T-helper 1 cell (primary cell): ENCODE measurements at places on chromosomes 1 and 21.

GRCh38 chr1:21641967-21642739 is 27.0 kb downstream of the RAP1GAP start:
- no peak for DNase-seq

- DNase-seq = no peak
Observed at GRCh38 chr1:81550753-81551152, 250.0 kb upstream of the ADGRL2 start.

- no peak for DNase-seq
Observed at GRCh38 chr1:43058545-43059360, 100.1 kb upstream of the SLC2A1 start.

GRCh38 chr1:56148326-56149193 is 430.8 kb downstream of the PLPP3 start:
- no peak for DNase-seq

GRCh38 chr1:222893255-222893654 is 78.4 kb downstream of the DISP1 start:
- no peak for DNase-seq

GRCh38 chr1:212413902-212414327 is 771 bp downstream of the PACC1 start:
- DNase-seq = no peak

DNA sequence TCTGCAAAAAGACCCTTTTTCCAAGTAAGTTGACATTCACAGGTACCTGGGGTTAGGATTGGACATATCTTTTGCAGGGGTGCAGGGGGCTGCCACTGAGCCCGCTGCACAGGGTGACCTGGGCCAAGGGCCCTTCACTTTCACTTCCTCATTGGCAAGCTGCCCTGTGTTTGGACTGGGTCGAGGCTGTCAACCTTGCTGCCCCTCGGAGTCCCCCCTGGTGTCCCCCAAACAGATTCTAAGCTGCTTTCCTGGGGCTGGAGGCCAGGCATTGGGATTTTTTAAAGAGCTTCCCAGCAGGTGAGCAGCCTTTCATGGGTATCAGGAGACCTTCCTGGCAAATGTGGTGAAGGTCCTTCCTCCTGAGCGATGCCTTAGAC is 7.9 kb upstream of the UMODL1 start:
- no peak for DNase-seq
